ENCODE measurements at places on chromosomes 16 and 17.

GRCh38 chr17:79141578-79142355 is 67.1 kb downstream of the ENGASE start:
- DNase-seq: no peak

GRCh38 chr16:4615384-4616046 is 827 bp upstream of the UBALD1 start:
- DNase-seq: no peak

DNA sequence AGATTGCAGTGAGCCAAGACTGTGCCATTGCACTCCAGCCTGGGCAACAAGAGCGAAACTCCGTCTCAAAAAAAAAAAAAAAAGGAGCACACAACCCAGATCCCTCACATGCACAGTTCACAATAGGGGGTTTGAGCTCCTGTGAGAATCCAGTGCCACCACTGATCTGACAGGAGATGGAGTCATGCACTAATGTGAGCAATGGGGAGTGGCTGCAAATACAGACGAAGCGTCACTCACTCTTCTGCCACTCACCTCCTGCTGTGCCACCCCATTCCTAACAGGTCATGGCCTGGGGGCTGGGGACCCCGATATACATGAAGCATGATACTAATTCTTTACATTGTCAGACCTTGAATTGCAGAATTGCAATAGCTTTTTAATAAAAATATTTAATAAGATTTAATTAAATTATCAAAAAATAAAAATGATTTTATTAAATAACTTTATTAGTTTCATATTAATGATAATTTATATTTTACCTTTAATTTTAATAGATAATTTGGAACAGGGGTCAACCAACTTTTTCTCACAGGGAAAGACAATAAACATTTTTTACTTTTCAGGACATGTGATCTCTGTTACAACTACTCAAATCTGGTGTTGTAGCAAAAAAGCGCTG is 171.4 kb downstream of the COPRS start:
- no peak for DNase-seq

DNA sequence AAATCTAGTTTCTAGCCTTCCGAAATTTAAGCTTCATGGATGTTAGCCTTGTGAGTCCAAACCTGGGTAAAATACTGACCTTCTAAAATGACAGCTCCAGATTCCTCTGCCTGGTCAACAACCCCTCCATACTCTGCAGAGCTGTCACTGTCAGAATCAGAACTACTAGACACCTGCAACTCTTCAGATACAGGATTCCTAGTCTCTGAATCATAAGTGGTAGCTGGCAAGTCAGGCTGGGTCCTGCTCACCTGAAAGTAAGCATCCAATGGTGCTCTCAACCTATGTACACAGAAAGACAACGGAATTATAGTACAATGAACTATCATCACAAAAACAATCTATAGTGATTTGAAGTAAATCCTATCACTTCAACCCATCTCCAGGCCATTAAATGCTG is 14.8 kb downstream of the RFWD3 start:
- DNase-seq: no peak

- no peak for DNase-seq
Observed at GRCh38 chr16:69073181-69073702, 32.2 kb upstream of the HAS3 start.

- no peak for DNase-seq
Observed at GRCh38 chr16:50396761-50397535, 28.2 kb upstream of the BRD7 start.

DNA sequence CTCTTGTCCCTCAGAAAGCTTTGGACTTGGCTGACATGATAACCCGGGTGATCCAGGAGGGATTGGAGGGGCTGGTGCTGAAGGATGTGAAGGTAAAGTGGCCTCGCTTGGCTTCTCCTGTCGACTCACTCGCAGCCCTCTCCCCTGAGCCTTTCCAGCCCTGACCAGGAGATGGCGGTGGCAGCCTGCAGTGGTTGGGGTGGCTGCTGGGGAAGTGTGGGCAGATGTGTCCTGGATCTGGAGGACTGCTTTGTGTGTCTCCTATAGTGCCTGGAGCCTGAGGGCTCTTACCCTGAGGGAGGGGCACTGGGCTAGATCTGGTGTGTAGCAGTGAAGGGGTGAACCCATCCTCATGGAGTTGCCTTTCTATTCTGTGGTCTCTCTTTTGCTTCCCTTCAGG is 17.9 kb downstream of the LIG3 start:
- DNase-seq: peak; percentile 3

DNA sequence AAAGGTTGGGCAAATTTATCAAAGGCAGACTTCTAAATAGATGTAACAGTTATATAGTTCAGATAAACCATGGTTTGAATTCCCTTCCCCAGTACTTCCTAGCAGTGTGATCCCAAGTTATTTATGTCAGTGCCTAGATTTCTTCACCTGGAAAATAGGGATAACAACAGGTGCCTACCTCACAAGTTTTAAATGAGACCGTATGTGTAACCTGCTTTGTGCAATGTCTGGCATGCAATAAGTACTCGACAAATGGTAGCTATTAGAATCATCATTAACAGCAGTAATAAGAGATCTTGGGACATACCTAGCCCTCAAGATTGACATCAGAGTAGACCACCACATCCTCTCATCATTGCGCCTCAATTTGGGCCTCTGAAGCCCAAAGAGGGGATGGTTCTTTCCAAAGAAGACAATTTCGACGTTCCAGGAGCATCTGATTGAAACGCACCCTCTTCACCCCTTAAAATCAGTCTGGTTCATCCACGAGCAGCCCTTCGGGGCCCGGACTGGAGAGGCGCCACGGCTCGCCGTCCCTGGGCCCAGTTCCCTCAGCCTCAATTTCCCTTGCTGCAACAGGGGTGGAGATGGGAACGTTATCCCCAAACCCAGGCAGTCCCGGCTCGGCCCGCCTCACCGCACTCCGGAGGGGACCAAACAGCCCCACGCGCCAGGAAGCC is 541 bp downstream of the ACACA start:
- DNase-seq: no peak

- DNase-seq: no peak
Observed at GRCh38 chr16:20846030-20846429, 39.7 kb downstream of the REXO5 start.

DNA sequence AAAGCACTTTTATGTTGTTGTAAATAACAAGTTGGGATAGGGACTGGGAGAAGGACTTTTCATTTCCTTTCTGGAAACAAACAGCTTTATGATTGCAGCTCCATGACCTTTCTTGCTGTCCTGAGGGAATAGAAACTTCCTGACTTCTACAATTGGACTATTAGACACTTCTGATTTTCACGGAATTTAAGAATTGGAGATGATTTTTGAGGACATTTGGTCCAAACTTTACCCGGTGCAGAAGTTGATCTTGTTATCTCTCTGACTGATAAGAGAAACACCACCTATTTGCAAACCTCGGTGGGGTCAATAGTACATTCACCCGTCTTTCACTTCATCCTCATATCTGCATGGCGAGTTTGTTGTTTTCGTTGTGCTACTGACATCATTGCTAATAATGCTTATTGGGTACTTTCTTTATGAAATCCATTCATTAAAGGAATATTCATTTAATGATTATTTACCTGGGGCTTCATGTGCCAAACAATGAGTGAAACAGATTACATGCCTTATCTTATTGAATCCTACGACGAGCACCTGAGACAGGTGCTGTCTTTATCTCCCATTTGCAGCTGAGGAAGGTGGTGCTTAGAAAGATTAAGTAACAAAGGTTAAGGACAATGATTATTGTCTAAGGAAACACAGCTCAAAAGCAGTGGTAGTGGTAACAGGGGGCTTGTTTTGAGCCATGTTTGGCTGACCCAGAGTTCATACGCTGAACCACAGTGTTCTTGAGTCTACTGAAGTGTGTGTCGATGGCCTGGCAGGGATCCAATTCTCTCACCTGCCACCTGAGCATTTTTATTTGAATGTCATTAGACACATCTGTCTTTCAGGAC is 176.9 kb upstream of the FAM20A start:
- DNase-seq: no peak

- DNase-seq: peak; percentile 46
Observed at GRCh38 chr16:85697431-85697830, 8.7 kb upstream of the GINS2 start.

GRCh38 chr17:78289802-78290363 is 58.5 kb downstream of the TMEM235 start:
- DNase-seq: peak; percentile 70

DNA sequence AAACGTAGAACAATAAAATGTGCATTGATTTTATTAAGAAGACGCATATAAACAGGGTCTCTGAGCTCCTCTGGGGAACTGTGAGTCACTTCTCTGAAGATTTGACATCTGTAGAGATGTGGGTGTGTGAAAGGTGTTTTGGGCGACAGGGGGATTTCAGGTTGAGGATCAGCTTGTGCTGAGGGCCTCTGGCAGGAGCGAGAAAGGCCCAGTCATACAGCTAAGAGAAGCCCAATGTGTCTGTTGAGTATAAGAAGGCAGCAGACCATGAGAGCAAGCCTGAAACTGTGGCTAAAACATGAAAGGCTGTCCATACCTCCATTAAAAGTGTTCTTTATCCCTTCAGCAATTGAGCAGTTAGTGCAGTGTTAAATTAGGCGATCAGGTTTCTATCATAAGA is 406.5 kb upstream of the MON1B start:
- no peak for DNase-seq

- DNase-seq: no peak
Observed at GRCh38 chr17:74740641-74741387, 3.8 kb downstream of the RAB37 start.

GRCh38 chr16:65641049-65641761 is 519.3 kb upstream of the CDH11 start:
- no peak for DNase-seq

- no peak for DNase-seq
Observed at GRCh38 chr17:47763913-47764582, 31.0 kb downstream of the TBX21 start.

DNA sequence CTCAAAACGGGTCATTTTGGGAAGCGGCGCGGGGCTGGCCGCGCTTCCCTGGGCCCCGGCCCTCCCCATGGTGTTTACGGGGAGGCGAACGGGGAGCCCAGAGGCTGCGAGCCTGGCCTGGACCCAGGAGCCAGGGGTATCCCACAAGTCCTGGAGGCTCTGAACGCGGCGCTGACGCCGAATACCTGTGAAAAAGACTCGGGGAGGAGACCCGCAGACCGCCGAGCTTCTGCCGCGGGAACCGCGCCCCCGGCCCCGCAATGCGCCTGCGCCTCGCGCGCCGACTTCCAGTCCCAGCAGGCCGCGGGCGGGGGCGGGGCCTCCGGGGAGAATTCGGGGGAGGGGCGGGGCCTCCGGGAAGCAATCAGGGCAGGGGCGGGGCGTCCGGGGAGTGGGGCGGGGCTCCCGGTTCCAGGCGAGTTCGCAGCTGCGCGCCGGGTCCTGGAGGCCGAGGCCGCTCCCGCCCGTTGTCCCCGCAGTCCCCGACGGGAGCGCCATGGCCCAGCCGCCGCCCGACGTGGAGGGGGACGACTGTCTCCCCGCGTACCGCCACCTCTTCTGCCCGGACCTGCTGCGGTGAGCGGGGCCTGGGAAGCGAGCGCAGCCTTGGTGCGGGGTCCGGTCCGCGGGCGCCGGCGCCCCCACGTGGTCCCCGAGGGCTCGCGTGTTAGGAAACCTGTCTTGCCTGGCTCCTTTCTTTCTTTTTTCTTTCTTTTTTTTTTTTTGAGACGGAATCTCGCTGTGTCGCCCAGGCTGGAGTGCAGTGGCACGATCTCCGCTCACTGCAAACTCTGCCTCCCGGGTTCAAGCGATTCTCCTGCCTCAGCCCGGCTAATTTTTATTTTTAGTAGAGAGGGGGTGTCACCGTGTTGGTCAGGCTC is at the start of gene DECR2:
DECR2 (plus strand) TSS at position 418 of the 881 bp plus-strand sequence; CDS start at position 497, 79 bp downstream.
- peak; percentile 91 for DNase-seq

DNA sequence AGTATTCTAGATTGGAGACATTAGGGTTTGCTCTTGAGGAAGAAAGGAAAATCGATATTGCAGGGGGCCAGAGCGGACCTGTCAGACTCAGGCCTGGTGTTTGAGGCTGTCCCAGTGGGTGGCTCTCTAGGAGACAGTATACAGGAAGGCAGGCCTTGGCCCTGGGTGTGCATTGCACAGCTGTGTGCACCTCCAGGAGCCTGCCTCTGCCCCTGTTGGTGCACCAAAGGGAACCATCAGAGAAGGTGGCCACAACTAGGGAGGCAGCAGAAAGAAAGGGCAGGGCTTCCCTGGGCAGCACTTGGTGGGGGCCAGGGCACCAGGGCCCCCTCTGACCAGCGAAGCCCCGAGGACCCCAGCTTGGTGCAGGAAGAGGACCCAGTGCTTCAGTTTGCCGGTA is 188.0 kb downstream of the NTN1 start:
- DNase-seq: no peak

DNA sequence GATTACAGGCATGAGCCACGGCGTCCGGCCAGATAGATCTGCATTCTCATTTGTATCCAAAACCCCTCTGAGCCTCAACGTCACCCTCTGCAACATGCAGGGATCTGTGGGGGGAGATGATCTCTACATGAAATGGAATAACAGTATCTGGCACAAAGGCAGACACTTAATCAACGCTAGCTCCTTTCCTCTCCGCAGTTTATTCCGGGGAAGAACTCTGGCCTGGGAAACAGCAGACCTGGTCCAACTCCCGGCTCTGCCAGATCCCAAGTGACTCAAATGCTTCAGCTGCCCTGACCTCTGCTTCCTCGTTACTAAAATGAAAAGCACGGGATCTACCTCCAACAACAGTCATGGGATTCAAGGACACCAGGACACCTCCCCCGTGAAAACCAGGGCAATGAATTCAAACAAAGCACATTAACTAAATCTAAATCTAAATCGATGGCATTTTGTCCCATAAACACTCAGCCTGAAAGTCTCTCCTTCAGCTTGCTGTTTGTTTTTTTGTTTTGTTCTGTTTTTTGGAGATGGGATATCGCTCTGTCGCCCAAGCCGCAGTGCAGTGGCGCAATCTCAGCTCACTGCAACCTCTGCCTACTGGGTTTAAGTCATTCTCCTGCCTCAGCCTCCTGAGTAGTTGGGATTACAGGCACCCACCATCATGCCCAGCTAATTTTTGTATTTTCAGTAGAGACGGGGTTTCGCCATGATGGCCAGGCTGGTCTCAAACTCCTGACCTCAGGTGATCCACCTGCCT is 78.2 kb downstream of the NXN start:
- DNase-seq: no peak

- peak; percentile 60 for DNase-seq
Observed at GRCh38 chr17:48335858-48336500, 94.0 kb downstream of the SKAP1 start.

DNA sequence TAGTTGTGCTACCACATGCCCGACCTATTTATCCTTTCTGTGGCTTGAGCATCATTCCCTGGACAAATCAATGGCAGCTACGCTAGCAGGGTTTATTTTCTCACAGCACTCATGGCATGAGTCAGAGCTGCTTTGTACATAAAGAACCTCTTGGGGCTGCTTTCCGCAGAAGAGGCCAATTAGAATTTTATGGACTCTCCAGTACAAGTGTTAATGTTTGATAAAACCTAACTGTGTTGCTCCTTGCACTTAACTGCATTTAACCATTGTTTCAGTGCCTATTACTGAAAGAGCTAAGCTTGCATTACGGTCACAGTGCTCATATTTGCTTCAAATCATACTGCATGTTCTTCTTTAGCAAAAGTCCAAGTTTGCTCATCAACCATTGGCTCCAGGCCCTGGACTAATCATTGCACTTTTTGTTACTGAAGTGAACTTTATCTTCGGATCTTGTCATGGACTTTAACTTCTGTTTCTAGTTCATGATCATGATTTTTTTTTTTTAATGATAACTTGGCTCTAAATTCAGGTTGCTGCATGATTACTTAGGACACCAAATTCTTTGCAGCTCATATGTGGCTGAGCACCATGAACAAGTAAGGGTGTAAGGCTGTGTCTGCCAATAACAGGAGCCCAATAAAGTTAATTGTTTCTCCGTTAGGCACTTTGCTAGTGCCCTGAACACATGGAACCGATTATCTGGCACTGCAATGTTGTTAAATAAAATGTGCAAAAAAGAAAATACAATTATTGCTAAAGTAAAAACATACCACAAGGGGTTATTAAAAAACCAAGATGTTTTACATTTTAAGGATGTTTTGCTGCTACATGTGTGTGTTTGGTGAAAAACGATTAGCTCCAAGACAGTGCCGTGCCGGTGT is 492.2 kb downstream of the KCNJ2 start:
- DNase-seq: peak; percentile 79
